Stimulated activated CD4-positive, alpha-beta T cell treated with anti-CD3 and anti-CD28 coated beads, Interleukin-2, amount 100 ng/mL, for 24 hours (primary cell): ENCODE measurements at places on chromosomes 5 and 9.

GRCh38 chr9:109297899-109298298 lies 23.0 kb downstream of the EPB41L4B start:
- DNase-seq, result no peak

DNA sequence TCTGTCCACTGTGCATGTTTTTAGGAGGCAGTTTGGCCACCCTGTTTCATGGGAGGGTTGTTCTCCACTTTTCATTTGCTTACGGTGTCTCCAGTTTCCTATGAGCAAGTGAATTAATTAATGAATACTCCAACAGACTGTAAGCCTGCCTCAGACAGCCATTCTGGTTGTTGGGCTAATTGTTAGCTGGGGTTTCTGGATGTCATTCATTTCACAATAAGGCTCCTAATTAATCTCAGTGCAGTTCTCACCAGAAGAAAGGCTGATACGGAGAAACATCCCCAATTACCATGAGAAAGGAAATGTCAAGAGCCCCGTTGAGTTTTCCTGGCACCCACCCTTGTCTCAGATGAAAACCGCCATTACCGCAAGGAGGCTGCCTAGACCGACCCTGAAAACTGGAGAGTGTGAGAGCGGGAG lies 75.8 kb downstream of the MAP1B start:
- DNase-seq, result no peak

- no peak for DNase-seq
Observed at GRCh38 chr5:27450607-27451006, 412.2 kb upstream of the CDH9 start.

GRCh38 chr5:61597684-61598083 lies 265.6 kb downstream of the ZSWIM6 start:
- DNase-seq, result no peak

GRCh38 chr5:54703565-54704255 lies 186.2 kb downstream of the SNX18 start:
- DNase-seq, result no peak

GRCh38 chr5:79484731-79485130 lies 29.2 kb downstream of the HOMER1 start:
- no peak for DNase-seq

DNA sequence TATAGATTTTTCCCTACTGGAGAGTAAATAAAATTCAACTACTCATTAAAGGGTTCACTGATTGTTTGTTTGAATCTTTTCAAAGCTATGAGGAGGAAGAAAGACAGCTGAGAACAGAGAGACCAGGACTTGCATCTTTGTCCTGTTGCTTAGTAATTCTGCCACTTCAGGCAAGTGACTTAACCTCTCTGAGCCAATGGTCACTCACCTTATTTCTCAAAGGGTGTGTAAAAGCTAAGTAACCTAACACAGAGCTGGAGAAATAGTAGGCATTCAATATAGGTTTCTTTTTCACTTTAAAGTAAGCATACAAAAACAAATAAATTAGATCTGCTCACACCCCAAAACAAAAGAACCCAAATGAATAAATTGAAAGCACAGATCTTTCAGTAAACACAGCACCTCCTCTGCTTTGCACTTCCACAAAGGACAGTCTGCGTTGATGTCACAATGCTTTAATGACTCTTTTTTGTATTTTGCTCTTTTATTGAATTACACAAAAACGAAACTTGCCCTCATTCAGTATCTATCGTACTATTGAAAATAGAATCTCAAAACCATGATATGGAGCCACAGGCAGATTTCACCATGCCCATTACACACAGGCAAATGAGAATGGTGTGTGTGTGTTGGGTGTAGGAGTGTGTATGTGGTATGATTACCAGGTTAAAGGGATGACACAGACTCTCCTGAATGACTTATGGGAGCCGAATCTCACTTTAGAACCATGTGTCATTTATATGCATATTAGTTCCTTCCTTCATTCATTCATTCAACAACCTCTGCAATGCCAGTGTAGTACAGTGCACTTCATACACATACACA lies 166.0 kb downstream of the EBF1 start:
- DNase-seq, result no peak

DNA sequence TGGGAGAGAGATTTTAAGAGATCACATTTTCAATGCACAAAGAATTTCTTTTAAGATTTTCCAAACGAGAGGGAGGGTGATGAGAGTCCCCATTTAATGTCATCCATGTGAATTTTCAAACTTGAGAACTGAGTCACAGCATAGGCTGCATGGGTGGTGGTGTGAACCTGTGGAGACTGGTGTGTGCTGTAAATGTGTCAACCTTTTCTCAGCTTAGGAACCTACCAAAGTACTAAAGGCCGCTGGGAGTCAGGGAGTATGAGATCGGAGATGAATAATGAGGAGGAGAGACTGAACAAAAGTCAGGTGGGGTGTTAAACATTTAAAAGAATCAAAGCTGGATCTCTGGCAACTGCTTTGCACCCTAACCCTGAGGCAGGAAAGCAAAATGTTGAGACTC lies 7.5 kb downstream of the ALDH1A1 start:
- no peak for DNase-seq
